ENCODE measurements at places on chromosomes 5 and 9.

- no peak for DNase-seq
Observed at GRCh38 chr9:132978451-132979131, at the start of gene GFI1B. Gene GFI1B, plus strand, starts transcription at chr9:132978694. Its CDS starts 7,985 bp downstream, at chr9:132986679.

DNA sequence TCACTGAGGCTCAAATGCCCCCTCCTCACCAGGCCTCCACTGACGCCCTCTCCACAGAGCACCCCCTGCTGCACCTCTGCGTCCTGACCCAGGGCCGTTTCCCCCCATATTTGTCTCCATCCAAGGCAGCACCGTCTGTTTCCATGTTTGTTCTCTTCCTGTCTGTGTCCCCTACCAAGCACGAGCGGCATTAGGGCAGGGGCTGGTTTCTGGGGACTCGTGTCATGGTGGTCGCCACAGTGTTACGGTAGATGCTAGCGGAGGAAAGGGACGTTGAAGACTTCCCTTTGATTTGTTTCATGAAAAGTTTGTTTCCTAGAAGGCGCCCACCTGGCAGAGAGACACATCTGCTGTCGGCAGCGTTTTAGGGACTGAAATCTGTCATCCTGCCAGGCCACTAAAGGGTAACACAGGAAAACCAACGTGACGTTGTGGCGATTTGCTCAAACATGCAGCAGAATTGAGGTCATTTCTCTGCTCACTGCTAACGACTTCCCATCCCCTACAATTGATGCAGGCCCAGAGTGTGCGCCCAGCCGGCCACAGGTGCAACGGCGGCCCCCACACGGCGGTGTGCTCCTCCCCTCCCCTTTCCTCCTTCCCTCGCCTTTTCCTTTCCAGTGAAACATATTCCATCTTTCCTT, 79.3 kb upstream of the IRX4 start:
- no peak for DNase-seq

DNA sequence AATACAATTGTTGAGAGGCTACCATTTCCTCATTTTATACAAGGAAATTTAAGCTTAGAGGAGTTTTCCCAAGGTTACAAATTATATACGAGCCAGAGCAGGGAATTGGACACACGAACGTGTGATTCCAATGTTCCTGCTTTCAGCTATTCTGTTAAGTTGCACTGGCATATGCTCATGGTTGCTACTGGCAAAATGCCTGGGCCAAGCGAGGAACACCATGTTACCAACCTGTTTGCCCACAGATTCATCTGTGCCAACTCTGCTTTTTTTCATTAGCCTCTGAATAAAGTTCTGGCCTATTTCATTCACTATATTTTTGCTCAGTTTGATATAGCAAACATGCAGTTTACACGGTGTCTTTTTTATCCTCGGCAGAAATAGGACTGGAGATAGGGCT, 5.1 kb upstream of the C5orf46 start:
- DNase-seq: no peak

GRCh38 chr5:24805230-24805629, 160.5 kb upstream of the CDH10 start:
- DNase-seq: no peak

- DNase-seq: no peak
Observed at GRCh38 chr5:78671609-78672008, 23.0 kb upstream of the LHFPL2 start.

- no peak for DNase-seq
Observed at GRCh38 chr5:141846031-141846430, 32.2 kb downstream of the PCDH1 start.

- no peak for DNase-seq
Observed at GRCh38 chr9:72977670-72978069, 24.8 kb upstream of the ALDH1A1 start.

All from activated CD8-positive, alpha-beta memory T cell treated with anti-CD3 and anti-CD28 coated beads for 1 hour (primary cell).